ENCODE measurements at places on chromosomes 1 and 21.
A peak's percentile ranks its signal among the peaks of the same experiment; 100 is the strongest.

DNA sequence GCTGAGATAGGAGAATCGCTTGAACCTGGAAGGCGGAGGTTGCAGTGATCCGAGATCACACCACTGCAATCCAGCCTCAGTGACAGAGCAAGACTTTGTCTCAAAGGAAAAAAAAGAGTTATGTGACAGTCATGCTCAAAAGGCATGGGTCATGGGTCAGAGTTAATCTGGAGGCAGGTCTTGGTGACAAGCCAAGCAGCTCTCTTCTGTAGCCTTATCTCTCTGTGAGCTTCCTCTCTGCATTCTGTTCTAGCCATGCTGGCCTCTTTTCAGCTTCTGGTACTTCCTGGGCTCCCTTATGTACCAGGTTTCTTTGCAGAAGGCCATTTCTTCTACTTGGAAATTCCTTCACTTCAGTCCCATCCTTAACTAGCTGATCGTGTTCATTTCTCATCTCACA lies 63.6 kb downstream of the NGF start:
- no peak for DNase-seq

- peak; percentile 95 for DNase-seq
Observed at GRCh38 chr1:206590025-206590758, 22.1 kb downstream of the EIF2D start.

DNA sequence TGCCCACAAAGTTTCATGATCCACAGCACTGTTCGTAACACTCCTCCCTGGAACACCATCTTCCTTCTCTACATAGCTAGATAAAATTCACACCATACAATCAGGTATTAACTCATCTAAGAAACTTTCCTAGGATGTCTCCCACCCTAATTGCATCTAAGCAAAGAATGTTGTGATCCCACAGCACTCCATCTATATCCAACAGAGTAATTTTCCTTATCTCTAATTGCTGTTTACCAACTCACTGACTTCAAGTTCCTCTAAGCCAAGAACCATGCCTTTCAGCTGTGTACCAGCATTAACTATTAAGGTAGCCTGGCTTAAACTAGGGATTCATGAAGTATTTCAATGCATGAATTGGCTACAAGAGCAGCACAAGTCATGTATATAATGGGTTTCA lies 114.2 kb downstream of the SIPA1L2 start:
- no peak for DNase-seq

DNA sequence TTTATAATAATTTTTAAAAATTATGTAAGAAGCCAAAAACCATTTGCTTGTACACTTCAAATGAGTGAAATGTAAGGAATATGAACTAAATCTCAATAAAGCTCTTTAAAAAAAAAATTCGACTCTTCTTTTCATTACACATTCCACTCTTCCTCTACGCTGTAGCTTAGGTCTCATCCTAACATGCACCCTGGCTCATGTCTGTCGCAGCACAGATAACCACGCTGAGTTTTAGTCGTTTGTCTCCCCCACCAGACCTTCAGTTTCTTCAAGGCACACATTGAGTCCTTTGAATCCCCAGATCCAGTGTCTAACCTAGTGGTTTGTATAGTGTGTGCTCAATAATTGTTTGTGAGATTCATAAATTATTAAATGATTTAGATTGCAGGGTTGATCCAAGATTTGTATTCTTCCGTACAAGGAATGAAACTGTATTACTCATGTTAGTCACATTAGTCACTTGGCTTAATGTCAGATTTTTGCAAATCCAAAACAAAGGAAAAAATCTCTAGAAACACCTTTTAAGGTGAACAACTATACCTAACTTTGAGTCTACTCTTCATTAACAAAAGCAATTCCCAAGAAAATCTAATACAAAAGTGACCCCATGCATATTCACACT lies 57.3 kb downstream of the SLC25A24 start:
- DNase-seq, result no peak

GRCh38 chr1:244653439-244654107 lies 647 bp downstream of the DESI2 start:
- no peak for DNase-seq

GRCh38 chr21:42533963-42534355 lies 20.3 kb downstream of the SLC37A1 start:
- no peak for DNase-seq

DNA sequence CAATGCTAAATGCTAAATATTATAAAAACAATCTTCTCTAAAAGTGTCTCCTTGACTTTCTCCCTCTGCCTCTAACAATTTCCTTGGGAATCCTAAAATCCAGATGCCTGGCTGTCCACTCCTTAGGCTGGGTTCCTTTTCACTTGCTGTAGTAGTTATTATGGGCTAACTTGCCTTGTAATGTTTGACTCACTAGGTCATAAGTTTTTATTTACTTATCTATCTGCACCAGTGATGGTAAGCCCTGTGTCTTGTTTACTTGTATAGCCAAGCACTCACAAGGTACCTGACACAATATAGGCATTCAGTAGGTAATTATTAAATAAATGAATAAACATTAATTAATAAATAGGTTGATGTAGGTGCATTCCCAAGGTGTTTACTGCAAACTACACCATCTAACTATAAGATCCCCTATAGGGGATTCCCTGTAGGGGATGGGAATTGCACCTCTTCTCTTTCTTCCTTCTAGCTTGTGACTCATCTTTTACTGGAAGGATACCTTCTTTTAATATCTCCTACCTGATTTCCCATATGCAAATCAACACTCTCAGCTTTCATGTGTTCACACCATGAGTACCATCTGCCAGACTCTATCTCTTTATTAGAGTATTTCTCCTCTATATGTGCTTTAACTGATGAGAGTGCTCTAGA lies 14.7 kb upstream of the CHIA start:
- DNase-seq, result no peak

Data from activated CD4-positive, alpha-beta T cell treated with anti-CD3 and anti-CD28 coated beads, Interleukin-2, amount 50 U/mL, for 16 hours (primary cell).